ENCODE measurements at places on chromosomes 12 and 14.

- no peak for DNase-seq
Measured at GRCh38 chr14:32349322-32349721, 20.2 kb downstream of the AKAP6 start.

- no peak for DNase-seq
Measured at GRCh38 chr12:32493282-32493681, 93.9 kb downstream of the FGD4 start.

DNA sequence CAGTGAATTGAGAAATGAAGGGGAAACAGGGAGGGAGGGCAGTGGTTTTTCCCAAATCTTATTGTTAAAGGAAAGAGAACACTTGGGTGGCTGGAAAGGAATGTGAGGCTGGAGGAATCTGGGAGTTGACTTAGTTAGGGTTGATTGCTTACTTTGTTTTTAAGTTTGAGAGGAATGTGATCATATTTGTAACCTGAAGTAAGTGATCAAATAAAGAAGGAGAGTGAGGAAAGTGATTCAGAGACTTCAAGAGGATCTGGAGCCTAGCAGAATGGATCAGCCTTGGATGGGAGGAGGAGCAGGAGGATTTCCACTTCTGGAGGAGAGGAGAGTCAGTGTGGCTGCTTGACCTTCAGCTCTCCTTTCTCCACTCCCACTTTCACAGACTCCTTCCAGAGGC lies 6.0 kb upstream of the LRP6 start:
- no peak for DNase-seq

DNA sequence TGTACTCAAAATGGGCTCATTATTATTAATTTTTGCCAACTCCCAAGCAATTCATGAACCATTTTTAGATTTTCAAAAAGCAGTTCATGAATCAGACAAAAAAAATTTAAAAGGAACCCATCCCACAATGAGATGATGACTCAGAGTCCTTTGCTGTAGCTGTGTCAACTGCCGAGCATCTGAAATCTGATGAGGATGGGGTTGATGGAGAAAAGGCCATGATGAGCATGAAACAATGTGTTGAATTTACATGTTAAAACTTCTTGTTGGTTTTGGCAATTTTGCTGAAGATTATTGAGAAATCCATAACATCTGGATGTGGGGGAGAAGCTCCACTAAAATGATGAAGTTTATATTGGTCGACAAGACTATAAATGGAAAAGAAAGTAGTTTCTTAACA lies 378.0 kb downstream of the FOXG1 start:
- no peak for DNase-seq

DNA sequence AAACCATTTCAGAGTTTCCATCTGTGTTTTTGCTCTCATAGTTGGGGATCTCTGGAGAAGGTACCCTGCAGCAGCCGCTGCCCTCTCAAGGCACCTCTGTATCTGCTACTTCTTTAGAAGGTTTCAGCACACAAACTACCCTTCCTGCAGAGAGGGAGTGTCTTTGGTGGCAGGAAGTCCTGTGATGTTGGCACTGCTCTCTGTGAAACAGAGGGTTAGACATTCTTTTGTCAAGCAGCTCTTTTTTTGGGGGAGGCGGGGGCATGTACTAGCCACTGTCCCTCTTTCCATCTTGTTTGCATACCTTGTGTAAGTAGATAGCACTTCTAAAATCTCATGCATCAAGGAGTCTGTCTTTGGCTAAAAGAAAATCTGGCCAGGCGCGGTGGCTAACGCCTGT lies 352.6 kb downstream of the BMP4 start:
- no peak for DNase-seq

GRCh38 chr14:31205681-31206535 lies 1.7 kb downstream of the HECTD1 start:
- DNase-seq: no peak

Data from stimulated activated CD8-positive, alpha-beta memory T cell treated with anti-CD3 and anti-CD28 coated beads, Interleukin-7, amount 100 ng/mL, for 48 hours (primary cell).